ENCODE measurements at places on chromosomes 1 and 21.

DNA sequence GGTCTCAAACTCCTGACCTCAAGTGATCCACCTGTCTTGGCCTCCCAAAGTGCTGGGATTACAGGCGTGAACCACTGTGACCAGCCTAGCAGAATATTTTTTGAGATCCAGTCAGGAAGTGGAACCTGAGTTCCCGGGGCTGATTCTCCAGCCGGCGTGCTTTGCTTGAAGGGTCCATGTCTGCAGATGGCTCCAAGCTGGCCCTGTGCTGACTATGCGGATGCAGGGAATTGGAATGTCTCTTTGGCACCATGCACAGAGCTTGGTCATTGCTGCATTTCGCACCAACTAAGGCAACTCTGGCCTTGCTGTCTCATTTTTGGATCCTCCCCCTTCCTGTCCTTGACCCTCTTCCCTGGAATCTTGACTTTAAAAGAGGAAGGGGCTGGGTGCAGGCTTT is 28.1 kb downstream of the ARHGEF10L start:
- no peak for DNase-seq

DNA sequence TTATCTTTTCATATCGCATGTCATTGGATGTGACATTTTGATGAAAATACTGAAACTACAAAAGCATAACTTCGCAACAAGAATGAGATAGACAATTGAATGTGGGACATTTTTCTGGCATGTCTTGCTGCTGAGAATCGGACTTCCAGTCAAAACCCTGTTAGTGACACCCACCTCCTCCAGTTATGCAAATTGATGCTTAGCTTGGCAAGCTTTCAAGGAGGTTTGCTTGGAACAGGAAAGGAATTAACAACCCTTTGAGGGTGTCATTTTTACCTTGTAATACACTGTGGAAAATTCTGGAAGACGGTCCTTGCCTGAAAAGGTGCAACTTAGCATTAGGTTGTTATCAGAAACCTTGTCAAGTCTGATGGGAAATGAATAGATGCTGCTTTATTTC is 38.8 kb upstream of the FAM3B start:
- no peak for DNase-seq

DNA sequence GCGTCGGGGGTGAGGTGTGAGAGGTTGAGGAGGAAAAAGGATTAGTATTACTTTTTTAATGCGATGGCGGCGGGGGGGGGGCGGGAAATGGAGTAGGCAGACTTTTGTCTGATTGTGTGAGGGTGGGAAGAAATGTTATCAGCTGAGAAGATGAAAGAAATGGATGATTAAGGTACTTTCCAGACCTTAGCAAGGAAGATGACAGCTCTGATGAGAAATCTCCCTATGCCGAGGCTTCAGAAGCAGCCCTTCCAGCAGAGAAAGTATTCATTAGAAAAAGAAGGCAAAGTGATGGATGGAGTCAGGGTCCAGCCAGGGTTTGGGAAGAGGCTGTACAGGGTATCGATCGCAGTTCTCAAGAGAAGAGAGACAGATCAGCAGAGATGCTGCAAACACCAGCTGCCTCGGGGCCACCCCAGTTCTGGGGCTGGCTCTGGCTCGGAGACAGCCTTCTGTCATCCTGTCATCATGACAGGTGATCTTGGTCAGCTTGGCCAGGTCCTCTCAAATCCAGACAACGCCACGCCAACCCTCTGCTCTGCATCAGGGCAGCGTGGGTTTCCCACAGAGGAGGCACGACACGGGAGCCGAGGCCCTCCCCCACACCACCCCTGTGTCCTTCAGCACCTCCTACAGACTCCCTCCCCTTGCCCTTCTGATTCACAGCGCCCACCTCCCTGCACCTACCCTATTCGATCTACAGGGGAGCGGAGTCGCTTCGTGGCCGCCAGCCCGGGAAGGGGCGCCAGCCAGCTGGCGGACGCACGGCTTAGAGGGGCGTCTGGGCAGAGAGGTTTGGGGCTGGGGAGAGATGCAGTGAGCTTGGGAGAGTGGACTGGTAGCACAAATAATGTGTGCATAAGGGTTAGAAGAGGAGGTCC is 674 bp upstream of the ATXN7L2 start:
- peak; percentile 35 for DNase-seq

- no peak for DNase-seq
Observed at GRCh38 chr1:10225573-10225972, 15.2 kb downstream of the KIF1B start.

GRCh38 chr1:38558055-38558454 is 301.5 kb downstream of the RRAGC start:
- no peak for DNase-seq

DNA sequence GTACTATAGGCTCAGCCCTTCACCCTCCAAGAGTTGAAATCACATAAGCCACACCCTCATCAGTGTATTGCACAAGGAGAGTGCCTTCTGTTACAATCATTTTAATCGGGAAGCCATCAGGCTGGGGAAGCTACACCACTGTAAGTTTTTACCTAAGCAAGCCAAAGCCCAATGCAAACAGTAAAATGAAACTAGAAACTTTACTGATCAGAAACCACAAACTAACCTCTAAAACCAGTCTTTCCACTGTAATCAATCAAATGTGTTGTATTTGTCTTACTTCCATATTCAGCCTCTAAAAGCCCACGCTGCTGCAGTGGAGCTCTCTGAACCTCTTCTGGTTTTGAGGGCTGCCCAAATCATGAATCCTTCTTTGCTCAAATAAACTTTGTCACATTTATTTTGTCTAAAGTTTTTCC is 26.2 kb downstream of the CAPN8 start:
- no peak for DNase-seq

DNA sequence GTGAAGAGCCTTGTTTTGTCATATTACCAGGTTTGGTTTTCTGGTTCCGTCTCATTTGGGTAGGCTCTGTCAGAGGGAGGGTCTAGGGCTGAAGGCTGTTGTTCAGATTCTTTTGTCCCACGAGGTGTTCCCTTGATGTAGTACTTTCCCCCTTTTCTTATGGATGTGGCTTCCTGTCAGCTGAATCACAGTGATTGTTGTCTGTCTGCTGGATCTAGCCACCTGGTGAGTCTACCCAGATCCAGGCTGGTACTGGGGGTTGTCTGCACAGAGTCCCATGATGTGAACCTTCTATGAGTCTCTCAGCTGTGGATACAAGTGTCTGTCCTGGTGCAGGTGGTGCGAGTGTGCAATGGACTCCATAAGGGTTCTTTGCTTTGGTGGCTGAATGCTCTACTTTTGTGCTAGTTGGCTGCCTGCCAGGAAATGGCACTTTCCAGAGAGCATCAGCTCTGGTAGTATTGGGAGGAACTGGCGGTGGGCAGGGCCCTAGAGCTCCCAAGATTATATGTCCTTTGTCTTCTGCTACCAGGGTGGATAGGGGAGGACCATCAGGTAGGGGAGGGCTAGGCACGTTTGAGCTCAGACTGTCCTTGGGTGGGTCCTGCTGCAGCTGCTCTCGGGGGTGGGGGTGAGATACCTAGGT is 246.0 kb downstream of the RYR2 start:
- no peak for DNase-seq

DNA sequence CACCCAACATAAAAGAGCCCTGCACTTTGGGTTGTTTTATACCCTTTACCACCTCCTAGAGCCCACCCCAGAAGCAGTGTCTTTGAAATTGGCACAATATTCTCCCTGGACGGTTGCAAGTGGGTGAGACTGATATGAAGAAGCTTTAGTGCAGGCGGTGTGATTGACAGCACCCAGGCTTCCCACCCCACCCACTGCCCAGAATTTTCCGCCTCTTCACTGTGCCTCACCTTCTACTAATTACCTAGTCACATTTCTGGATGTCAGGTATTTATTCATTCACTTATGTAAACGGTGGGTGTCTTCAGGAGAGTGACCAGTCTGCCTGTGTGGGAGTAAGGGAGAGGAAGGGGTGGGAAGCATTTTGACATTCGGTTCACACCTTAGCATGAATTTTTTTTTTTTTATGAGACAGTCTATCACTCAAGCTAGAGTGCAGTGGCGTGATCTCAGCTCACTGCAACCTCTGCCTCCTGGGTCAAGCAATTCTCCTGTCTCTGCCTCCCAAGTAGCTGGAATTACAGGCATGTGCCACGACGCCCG is 1.7 kb upstream of the FAM89A start:
- no peak for DNase-seq

Measured in CD4-positive, alpha-beta T cell treated with Interleukin-6 at 100 ng/mL for 8 hours (primary cell).